T-helper 22 cell (primary cell): ENCODE measurements at places on chromosomes 7 and 10.
A peak's percentile ranks its signal among the peaks of the same experiment; 100 is the strongest.

DNA sequence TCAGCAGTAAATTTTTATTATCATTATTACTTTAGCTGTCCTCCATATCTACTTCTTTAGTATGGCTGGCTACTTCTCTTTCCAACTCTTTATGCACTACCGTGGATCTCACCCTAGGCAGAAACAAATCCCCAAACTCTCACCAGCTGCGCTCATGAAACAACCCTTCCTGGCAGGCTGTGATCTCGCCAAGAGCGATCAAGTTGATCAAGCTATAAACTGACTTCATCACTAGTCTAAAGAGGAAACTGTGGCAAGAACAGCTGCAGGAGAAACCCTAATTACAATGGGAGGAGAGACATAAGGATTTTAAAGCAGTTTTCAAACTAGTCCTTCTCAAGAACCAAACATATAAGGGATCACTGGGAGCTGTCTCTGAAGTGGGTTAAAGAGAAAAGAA is 160.5 kb upstream of the PRSS58 start:
- DNase-seq: no peak

DNA sequence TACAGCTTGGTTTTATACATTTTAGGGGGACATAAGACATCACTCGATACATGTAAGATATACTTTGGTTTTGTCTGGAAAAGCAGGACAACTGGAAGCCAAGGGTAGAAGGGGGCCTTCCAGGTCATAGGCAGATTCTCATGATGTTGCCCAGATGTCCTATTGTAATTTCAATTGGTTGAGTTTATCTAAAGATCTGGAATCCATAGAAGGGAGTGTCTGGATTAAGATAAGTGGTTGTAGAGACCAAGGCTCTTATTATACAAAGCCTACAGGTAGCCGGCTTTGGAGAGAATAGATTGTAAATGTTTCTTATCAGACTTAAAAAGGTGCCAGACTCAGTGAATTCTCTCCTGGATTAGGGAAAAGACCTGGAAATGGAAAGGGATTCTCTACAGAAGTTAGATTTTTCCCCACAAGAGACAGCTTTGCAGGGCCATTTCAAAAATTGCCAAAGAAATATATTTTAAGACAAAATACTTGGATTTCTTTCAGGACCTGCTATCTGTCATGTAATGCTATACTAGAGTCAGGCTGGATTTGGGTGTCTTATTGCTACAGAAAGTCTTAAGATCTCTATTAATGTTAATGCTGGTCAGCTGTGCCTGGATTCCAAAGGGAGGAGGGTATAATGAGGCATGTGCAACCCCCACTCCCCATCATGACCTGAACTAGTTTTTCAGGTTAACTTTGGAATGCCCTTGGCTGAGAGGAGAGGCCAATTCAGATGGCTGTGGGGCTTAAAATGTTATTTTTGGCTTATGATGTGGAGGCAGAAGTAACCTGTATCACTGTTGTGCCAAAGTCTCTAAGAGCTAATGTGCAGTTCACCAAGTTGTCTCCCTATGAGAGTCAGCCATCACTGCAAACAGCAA is 511.1 kb upstream of the C7orf33 start:
- no peak for DNase-seq

DNA sequence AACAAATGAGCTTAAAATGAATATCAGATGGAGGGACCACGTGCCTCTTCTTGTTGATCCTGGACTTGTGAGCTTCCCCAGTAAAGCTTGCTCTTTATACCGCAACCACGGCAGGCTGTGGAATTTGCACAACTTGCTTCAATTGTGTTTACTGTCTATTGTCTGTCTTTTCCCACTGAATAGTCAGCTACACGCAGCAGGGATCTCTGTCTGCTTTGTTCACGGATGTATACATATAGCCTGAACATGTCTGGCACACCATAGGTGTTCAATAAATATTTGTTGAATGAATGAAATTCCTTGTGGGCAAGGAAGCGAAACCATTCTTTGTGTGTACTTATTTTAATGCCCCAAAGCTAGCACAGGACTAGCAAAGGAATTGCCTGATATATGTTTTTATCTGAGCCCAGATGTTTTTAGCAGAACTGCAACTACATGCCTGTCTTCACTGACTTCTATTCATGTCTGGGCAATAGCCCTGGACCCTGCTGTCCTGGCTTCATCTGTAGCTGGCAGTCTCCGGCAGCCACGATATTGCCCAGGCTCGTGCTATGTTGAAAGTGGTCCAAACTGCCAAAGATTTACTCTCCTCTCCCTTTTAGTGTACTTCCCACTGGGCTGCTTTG is 29.9 kb upstream of the IFRD1 start:
- DNase-seq: no peak

DNA sequence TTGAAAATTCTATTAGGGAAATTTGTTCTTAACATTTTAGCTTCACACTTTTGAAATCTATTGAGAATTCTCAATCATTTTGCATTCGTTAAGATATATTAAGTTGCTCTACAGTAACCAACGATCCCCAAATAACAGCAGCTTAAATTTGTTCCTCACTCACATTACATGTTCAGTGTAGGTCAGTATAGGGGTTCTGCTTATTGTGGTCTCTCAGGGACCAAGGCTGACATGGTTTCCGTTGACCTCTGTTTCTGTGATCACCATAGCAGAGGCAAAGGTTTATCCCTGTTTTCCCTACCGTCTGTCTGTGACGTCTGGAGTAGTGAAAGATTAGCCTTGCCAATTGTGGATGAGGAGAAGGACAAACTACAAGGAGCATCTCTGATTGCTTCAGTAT is 235.0 kb upstream of the CSTF2T start:
- DNase-seq: no peak

DNA sequence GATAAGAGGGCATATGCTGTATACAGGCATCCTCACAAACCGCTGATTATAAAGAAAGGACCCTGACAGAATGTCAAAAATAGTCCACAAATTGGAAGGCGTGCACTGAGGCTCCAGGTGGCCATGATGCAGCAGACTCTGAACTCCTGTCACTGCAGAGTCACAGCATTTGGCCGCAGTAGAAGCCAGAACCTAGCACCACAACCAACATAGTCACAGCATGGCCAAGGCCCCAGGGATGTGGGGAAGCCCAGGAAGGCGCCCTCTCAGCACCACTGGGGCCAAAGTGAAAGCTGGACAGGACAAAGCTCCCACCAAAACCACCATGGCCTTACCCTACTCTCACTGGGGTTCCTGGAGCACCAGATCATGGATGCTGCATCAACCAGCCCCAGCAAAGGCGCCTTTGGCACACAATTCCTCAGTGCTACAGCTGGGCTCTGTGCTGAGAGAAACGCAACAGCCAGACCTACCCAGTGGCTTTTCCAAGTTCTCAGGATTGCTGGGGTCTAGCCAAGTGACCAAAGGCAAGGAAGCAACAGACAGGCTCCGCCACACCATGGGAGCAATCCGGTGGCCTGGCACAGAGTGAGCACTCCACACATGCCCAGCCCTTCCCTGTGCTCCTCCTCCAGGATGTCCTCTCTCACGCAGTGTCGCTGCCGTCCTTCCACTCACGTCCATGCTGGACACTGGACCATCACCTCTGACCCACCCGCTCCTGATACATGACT is 60.2 kb downstream of the STK17A start:
- DNase-seq: no peak

- DNase-seq: no peak
These were observed 39.2 kb downstream of the WBP1L start for GRCh38 chr10:102782673-102783551.

- no peak for DNase-seq
These were observed 94.6 kb upstream of the MACROH2A2 start for GRCh38 chr10:69957886-69958555.

DNA sequence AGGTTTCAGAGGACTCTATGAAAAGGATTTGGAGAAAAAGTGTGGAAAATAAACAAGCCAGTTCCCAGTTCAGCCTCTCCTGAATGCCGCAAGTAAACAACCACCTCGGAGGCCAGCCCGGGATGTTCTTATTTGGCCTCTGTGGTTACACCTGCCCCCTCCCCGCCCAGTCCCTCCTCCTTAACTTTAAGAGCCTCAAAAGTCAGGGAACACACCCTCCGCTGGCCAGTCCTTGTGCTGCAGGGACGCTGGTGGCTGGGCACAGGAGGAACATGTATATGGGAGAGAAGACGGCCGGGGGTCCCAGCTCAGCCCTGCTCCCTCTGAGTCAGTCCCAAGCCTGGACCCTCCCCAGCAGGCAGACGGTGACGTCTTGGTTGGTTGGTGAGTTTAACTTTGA is 6.1 kb downstream of the CHST3 start:
- no peak for DNase-seq

- no peak for DNase-seq
These were observed 87.9 kb downstream of the KIF20B start for GRCh38 chr10:89789188-89789877.

DNA sequence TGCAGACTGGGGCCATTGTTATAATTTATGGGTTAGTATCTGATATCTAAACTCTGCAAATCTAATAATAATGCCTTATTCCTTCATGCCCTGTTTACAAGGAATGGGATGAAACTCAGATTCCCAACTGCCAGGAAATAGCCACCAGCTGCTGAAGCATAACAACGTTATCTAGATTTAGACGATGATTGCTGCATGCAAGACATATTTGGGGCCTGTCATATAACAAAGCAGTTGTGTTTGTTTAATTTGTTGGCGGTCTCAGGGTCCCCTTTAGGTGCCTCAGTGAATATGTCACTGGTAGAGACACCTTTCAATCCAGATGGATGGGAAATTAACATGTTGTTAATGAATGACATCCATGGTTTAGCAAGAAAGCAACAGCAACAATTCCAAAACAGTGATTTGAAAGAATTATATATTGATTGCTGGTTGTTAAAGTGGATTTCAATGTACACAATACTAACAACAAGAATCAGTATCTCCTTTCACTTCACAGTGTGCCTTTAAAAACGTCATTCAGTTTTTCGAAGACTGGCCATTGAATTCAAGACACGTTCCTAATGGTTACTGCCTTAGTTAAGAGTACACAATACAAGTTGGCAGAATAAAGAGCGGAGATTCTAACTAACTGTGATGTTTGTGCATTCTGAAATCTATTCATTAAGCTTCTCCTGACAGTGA is 860.6 kb upstream of the CELF2 start:
- no peak for DNase-seq

GRCh38 chr7:37141742-37142141 is 306.9 kb downstream of the ELMO1 start:
- no peak for DNase-seq

DNA sequence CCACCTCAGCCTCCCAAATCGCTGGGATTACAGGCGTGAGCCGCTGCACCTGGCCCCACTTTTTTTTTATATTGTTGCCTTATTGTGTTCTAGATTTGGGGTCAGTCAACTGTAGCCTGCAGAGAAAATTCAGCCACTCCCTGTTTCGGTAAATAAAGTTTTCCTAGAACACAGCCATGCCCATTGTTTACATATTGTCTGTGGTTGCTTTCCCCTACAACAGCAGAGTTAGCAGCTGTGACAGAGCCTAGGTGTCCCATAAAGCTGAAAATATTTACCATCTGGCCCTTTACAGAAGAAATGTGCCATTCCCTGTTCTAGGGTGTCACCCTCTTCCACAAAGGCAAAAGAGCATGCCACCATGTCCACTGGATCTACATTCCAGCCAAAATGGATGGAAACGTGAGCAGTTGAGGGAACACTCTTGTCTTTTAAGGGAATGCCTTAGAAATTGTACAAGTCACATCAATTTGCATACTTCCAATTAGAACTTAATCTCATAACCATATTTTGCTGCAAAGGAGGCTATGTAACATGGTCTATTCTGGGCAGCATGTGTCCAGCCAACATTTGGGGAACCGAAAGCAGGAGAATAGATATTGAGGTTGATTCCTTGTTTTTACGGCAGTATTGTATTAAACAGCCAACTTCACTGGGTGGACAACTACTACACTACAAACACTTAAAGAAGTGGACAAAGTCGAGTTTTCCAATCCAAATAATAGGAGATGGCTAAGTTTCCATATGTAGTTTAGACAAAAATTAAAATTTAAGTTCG is 11.0 kb upstream of the BLVRA start:
- no peak for DNase-seq

- peak; percentile 6 for DNase-seq
These were observed 768 bp downstream of the CHCHD2 start for GRCh38 chr7:56105508-56105907.

GRCh38 chr7:151722533-151722932 is 154.4 kb downstream of the PRKAG2 start:
- DNase-seq: no peak

GRCh38 chr7:78605119-78605518 is 806.5 kb downstream of the PHTF2 start:
- no peak for DNase-seq

- no peak for DNase-seq
These were observed 13.9 kb downstream of the MGAM2 start for GRCh38 chr7:142125256-142125955.

DNA sequence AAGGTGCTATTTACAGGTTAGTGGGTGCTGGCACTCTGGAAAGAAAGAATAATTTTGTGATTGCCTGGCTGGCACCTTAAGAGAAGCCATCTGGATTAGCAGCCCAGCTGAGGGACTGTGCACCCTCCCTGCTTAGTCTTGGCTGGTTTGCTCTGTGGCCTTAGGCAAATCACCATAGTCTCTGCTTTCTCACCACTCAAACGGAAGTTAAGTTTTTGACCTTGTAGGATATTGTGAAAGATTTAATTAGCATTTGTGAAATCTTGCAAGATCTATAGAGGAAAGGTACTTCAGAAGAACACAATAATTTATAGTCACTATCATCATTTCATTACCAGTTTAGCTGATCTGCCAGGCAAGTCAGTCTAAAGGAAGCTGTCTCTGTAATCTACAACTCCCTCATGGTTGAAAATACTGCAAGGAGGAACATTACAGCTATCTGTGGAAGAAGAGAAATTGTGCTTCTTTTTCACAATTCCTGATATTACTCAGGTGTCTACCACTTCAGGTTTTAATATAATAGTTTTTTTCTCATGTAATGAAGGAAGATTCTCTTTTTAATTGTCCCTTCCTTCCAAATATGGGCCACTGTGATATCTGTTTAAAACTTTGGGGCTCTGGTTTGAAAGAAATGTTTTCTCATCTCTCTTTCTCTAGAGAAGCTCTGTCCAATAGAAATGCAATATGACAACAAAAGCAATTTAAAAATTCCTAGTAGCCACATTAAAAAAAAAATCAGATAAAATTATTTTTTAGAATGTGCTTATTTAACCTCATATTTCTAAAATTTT is 219.6 kb downstream of the PTEN start:
- DNase-seq: no peak

- DNase-seq: no peak
These were observed 66.8 kb downstream of the CACNA2D1 start for GRCh38 chr7:82376739-82377138.

GRCh38 chr7:2201128-2201527 is 31.6 kb downstream of the MAD1L1 start:
- DNase-seq: no peak

DNA sequence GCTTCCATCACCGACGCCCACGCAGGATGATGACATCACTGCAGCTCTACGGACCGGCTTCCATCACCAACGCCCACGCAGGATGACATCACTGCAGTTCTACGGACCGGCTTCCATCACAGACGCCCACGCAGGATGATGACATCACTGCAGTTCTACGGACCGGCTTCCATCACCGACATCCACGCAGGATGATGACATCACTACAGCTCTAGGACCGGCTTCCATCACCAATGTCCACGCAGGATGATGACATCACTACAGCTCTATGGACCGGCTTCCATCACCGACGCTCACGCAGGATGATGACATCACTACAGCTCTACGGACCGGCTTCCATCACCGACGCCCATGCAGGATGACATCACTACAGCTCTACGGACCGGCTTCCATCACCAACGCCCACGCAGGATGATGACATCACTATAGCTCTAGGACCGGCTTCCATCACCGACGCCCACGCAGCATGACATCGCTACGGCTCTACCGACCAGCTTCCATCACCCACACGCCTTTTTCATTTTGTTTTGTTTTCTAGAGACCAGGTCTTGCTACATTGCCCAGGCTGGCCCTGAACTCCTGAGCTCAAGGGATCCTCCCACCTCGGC is 29.5 kb downstream of the GPER1 start:
- no peak for DNase-seq
